ENCODE measurements at places on chromosomes 2 and 18.

- DNase-seq, result no peak
Observed at GRCh38 chr18:58697146-58697545, 25.9 kb downstream of the MALT1 start.

DNA sequence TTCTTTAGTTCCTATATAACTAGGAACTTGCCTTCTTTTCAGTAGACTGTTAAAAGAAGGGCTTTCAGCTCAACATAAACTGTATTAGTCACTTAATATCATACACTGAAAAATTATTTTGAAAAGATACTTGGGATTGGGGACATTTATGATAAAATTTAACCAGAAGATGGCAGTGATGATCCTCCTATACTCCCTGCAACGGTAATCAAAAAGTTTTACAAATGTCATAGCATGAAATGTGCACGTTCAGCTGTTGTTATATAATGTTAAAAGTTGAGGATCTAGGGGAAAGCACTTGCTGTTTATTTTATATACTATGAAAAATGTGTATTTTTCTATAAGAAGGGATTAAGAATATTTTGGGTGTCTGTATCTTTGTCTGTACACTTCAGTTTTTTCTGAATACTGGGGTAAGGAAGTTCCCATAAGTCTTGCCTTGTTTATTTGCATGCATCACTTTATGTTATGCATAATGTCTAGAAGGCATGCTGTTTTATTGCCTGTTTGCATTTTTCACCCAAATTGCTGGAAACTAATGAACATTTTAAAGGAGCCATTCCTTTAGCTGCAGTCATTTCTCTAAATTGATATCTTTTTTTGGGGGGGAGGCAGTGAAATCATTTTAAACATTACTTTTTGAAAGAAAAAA lies 19.0 kb downstream of the DYNC1I2 start:
- peak; percentile 64 for DNase-seq

DNA sequence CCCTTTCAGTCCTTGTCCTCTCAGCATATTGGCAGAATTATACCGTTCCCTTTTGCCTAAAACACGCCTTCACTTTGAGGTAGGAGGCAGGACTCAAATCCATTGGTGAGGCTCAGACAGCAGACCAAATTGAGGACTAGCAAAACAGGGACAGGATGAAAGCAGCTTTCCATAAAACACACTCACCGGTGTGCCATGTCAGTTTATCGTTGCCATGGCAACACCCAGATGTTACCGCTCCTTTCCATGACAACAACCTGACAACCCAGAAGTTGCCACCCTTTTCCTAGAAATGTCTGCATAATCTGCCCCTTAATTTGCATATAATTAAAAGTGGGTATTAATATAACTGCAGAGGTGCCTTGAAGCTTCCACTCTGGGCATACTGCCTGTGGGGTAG lies 730.4 kb downstream of the METTL4 start:
- no peak for DNase-seq

- DNase-seq, result no peak
Observed at GRCh38 chr18:38305961-38306360, 740.4 kb upstream of the CELF4 start.

DNA sequence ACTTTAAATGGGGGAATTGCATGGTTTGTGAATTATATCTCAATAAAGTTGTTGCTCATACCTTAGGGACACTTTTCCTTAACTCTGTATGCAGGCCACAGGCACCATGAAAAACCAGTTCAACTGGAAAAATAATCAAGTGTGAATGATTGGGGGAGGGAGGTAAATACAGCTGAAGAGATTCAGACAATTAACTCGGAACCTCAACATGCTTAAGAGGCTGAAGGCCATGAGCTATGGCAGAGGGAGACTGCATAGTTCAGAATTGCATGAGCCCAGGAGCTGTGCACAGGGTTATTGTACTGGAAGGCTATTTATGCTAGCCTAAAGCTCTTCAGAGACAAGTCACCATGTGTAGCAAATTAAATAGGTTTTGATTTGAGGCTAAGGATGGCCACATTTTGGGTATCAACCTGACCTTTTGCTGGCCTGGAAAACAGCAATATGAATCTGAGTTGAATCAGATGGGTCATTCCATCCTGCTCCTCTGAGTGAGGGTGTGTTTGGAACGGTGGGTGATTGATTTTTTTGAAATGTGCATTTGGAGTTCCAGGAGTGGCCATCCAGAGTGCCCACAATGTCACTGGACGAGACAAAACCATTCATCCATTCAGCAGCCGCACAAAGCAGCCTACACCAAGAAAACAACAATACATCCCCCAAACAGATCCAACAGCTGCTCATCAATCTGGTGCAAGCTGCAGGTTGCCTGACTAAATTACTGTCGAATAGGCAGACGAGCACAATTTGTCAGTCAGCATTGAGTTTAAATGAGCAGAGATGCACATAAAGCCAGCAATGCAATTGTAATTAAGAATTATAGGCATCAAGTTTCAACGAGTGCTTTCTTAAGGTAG lies 42.5 kb downstream of the HRH4 start:
- DNase-seq, result no peak

- no peak for DNase-seq
Observed at GRCh38 chr2:20065885-20066602, 14.6 kb upstream of the LAPTM4A start.

- DNase-seq, result no peak
Observed at GRCh38 chr2:215260097-215260677, 51.7 kb upstream of the ATIC start.

GRCh38 chr2:1479346-1479745 lies 66.1 kb downstream of the TPO start:
- DNase-seq, result no peak

DNA sequence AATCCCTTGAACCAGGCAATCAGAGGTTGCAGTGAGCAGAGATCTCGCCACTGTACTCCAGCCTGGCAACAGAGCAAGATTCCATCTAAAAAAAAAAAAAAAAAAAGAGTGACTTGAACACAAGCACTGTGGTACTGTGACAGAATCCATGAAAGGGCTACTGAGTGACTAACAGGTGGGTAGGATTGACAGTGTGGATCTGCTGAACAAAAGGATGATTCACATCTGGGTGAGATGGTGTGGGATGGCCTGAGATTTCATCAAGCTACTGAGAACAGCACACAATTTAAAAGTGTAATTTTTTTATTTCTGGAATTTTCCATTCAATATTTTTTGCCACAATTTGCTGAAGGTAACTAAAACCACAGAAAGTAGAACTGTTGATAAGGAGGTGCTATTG lies 13.3 kb upstream of the SP3 start:
- DNase-seq, result no peak

DNA sequence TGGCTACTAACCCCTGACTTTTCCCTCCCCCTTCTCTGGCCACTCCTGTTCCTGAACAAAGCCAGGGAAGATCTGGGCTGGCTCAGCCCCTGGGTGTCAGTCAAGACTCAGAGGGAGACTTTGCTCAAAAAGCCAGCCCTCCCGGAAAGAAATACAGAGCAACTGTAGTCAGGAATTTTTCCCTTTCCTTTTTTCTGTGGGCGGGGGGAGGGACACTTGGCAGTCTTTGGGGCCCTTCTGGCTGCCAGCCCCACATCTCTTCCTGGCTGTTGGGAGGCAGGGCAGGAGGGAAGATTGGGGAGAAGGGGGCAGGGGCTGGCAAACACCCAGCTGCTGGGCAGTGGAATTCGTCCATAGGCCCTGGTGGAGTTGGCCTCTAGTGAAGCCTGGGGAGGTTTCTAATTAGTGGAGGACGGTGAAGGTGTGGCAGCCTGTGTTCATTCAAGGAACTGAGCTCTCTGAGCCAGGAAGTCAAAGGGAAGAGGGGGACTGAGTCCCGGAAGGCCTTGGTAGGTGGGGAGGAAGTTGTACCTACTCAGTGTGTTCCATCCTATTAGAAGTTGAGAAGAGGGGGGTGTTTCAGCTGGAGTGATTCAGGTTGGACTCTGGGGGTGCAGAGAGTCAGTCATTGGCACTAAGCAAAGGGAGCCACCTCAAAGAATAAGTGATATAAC lies 10.9 kb downstream of the IGFBP2 start:
- no peak for DNase-seq

- DNase-seq, result no peak
Observed at GRCh38 chr2:217899231-217900009, 103.4 kb downstream of the TNS1 start.

DNA sequence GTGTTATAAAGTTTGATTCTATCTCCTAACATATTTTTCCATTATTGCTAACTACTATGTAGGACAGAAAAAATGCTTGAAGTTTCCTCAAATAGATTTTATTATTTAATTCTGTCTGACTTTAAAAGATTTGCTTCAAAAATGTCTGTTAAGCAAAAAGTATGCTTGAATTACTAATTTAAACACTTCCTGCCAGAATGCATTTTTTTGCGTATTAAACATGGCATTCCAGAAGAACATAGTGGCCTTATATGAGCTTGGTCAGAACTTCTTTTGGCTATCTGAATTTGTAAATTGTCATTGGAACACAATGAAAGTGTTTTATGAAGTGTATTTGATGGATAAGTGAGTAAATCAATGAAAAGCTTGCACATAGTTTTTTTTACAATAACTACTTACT lies 37.8 kb downstream of the MBD5 start:
- no peak for DNase-seq

DNA sequence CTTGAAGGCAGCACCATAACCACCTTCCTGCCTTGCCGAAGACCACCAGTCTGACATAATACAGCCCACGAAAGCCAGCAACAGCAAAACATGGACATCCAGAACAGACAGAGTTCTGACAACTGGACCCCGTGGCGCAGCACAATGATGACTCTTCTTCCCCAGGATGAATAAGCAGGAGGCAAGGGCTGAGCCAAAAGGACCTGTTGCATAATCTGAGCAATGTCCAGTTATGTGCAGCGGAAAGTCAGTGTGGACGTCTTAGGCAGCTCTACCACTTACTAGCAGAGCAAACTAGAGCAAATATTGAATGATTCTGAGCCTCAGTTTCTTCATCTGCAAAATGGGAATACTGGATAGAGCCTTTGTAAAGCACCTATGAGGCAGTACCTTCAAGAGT lies 225.1 kb downstream of the ZBTB7C start:
- no peak for DNase-seq

DNA sequence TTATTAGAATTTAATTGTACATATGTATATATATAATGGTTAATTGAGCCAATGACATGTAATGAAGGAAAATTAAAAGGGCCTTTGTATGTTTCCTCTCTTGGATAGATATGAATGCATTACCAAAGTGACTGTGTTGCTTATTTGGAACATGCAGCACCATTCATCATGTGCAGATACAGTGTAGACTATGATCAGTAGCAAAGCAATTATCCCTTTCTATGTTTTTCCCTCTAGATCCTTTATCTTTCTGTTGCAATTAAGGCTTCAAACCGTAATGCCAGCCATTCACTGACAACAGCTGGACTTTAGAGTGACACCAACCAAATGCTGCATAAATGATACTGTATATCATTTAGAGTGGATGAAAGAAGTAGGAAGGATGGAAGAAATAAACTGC lies 565.2 kb downstream of the NRXN1 start:
- DNase-seq, result no peak

GRCh38 chr2:55428258-55428657 lies 8.6 kb upstream of the CCDC88A start:
- no peak for DNase-seq

DNA sequence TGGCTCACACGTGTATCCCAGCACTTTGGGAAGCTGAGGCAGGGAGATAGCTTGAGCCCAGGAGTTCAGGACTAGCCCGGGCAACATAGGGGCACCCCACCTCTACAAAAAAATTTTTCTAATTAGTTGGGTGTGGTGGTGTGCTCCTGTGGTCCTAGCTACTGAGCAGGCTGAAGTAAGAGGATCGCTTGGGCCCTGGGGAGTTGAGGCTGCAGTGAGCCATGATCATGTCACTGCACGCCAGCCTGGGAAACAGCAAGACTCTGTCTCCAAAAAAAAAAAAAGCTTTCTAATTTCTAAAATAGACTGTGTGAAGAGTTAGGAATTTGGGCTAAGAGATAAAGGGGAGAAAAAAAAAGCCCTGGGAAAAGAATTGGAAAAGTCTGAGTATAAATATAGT lies 51.9 kb upstream of the NAB1 start:
- DNase-seq, result no peak

GRCh38 chr2:110116033-110116710 lies 550 bp upstream of the MALL start:
- DNase-seq, result no peak

GRCh38 chr2:181456660-181457120 lies 496 bp upstream of the ITGA4 start:
- DNase-seq, result no peak

- DNase-seq, result no peak
Observed at GRCh38 chr2:48310581-48310980, 219.4 kb upstream of the STON1 start.

DNA sequence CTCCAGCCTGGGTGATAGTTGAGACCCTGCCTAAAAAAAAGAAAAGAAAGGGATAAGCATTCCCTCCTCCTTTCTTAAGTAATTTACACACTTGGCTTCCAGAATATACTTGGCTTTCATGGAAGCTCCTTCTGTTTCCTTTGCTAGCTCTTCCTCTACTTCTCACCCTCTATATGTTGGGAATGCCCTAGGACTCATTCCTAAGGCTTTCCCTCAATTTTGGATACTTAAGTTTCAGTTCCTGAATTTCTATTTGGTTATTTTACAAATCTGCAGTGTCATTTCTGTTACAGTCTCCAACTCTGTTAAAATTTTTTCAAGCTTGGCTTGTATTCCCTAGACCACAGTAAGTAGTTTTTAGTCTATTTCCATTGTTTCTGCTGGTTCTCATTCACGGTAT lies 23.6 kb downstream of the SP3 start:
- no peak for DNase-seq

DNA sequence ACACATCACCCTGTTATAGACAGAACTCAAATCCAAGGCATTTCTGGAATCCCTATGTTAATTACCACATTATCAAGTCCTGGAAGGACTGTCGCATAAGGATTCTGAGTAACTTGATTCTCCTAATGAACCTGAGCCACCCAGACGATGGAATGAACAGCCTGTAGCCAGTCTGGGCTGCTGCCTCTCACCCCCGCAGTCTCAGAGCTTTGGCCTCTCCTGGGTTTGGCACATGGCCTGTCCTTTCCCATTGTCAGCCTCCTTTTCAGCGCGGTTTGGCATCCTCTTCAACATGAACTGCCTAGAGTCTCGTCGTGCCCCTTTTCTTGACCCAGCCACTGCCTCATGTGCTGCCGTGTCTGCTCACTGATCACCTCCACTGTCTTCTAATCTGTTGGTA lies 147.6 kb downstream of the SLC8A1 start:
- DNase-seq, result no peak

GRCh38 chr18:36155851-36156757 lies 26.4 kb downstream of the ELP2 start:
- DNase-seq, result no peak

DNA sequence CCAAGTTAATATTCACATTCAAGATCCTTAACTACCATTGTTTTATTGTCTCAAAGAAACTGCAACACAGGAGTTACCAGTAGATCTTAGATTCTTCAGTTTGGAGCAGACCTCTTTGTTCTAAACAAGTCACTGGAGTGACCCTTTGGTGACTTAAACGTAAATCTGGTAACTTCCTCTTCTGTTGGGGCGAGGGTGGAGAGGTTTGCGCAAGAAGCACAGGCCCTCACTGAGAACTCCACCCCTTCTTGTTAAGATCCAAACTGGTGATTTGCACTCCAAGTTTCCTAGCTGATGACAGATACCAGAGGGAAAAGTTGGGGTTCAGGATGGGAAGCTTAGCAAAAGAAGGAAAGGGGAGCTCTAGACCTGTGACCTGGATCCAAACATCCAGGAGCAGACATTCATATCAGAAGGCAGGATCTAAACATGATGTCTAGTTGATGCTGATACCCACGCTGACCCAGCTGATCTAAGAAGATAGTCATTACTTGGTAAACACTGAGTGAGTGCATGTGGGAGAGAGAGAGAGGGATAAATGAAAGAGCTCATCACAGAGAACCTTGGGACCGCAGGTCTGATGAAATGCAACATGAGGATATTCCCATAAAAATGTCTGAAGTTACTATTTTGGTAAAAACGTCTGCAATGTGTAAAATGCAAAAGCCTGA lies 256.0 kb downstream of the CDH20 start:
- no peak for DNase-seq

All from SK-N-MC (cell line).